BJ (cell line): ENCODE measurements at places on chromosomes 3 and 15. TPM values are rescaled to one million over a fixed set of nuclear protein-coding genes. Genes with fewer than 3 reads are reported as not detected.

The TRIM42 gene
- not detected in 2 replicates for polyA plus RNA-seq

The CLDN18 gene
- not detected in 2 replicates for polyA plus RNA-seq

The DNASE1L3 gene
- not detected in 2 replicates for polyA plus RNA-seq

The CHRFAM7A gene
- polyA plus RNA-seq: 0.04 TPM in 1 of 2 replicates, not detected in the other

The SPTSSB gene
- not detected in 2 replicates for polyA plus RNA-seq

The SLC35A5 gene
- 29.4 and 57.7 TPM in 2 replicates for polyA plus RNA-seq

The MOBP gene
- polyA plus RNA-seq: not detected in 2 replicates

The IL5RA gene
- not detected in 2 replicates for polyA plus RNA-seq

The GRM7 gene
- polyA plus RNA-seq: not detected in 2 replicates

The EOMES gene
- polyA plus RNA-seq: not detected in 2 replicates

The MASP1 gene
- polyA plus RNA-seq: 244 and 321 TPM in 2 replicates

The ABHD6 gene
- polyA plus RNA-seq: 7.3 and 9.2 TPM in 2 replicates

The TRANK1 gene
- polyA plus RNA-seq: 9.7 and 11.3 TPM in 2 replicates

The ACKR4 gene
- 26.7 and 42.8 TPM in 2 replicates for polyA plus RNA-seq

The GNAT1 gene
- not detected in 2 replicates for polyA plus RNA-seq

The XCR1 gene
- not detected in 2 replicates for polyA plus RNA-seq

The PAQR5 gene
- 2.1 and 2.8 TPM in 2 replicates for polyA plus RNA-seq

The P2RY1 gene
- polyA plus RNA-seq: not detected in 2 replicates

The IMPG2 gene
- polyA plus RNA-seq: 0.10 and 0.15 TPM in 2 replicates

The SAMMSON gene
- polyA plus RNA-seq: not detected in 2 replicates

The C2CD4A gene
- not detected in 2 replicates for polyA plus RNA-seq

The CATSPER2 gene
- polyA plus RNA-seq: 1.1 and 1.9 TPM in 2 replicates

The ZNF662 gene
- 1.2 and 2.1 TPM in 2 replicates for polyA plus RNA-seq

The RASL12 gene
- 0.12 and 0.16 TPM in 2 replicates for polyA plus RNA-seq

The ACOX2 gene
- 32.3 and 39.6 TPM in 2 replicates for polyA plus RNA-seq

The CYP1A2 gene
- polyA plus RNA-seq: not detected in 2 replicates

The UCN2 gene
- polyA plus RNA-seq: 2.3 and 4.5 TPM in 2 replicates

The NPTN gene
- polyA plus RNA-seq: 308 and 406 TPM in 2 replicates

The SHISA5 gene
- polyA plus RNA-seq: 140 and 217 TPM in 2 replicates

The PLA2G4B gene
- 2.1 and 2.4 TPM in 2 replicates for polyA plus RNA-seq

The CFAP92 gene
- not detected in 2 replicates for polyA plus RNA-seq

The SPINK8 gene
- not detected in 2 replicates for polyA plus RNA-seq

The GOLGA6L7 gene
- polyA plus RNA-seq: not detected in 2 replicates

The GOLGA8G gene
- polyA plus RNA-seq: not detected in 2 replicates

The VGLL3 gene
- polyA plus RNA-seq: 59.3 and 98.8 TPM in 2 replicates

The AP3S2 gene
- 23.5 and 37.2 TPM in 2 replicates for polyA plus RNA-seq

The CSPG5 gene
- 0.04 and 0.05 TPM in 2 replicates for polyA plus RNA-seq

The CNTN6 gene
- not detected in 2 replicates for polyA plus RNA-seq

The SCN5A gene
- 0.33 and 0.74 TPM in 2 replicates for polyA plus RNA-seq

The LINGO1 gene
- not detected in 2 replicates for polyA plus RNA-seq

The MUSTN1 gene
- polyA plus RNA-seq: not detected in 2 replicates

The ZNF774 gene
- polyA plus RNA-seq: 0.54 and 1.6 TPM in 2 replicates

The CCDC51 gene
- 11.6 and 14.3 TPM in 2 replicates for polyA plus RNA-seq
